ENCODE measurements at places on chromosomes 12 and 14.

GRCh38 chr14:62373944-62374343 lies 611.7 kb downstream of the SNAPC1 start:
- DNase-seq, result no peak

DNA sequence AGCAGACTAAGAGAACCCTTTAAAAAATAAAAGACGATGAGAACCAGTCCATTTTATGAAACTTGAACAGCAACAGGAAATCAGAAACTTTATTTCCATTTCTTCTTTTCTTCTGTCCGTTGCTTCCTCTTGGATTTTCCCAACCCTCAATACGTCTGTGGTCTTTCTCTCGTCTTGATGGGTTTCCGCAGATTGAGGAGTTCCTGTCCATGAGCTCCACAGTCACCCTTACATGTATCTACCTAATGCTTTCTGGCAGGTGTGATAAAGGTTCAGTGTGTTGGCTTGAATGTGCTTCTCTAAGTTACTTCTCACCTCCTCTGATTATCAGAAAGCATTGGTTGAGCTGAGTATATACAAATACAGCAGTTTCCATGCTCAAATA lies 110.0 kb downstream of the ETV6 start:
- no peak for DNase-seq

DNA sequence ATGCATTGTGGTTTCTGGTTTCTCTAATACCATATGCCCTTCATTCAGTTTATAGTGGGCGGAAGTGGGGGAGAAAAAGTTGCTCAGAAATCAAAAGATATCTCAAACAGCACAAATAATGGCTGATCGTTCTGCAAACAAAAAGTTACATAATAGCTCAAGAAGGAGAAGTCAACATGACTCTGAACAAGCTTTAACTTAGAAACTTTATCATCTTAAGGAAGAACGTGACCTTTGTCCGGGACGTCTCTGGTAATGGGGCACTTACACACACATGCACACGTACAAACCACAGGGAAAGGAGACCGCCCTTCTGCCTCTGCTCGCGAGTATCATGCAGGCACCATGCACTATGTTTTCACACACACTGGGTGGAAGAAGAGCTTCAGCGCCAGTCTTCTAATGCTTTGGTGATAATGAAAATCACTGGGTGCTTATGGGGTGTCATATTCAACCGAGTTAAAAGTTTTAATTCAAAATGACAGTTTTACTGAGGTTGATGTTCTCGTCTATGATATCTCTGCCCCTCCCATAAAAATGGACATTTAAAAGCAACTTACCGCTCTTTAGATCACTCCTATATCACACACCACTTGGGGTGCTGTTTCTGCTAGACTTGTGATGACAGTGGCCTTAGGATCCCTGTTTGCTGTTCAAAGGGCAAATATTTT lies 4.7 kb downstream of the FOS start:
- DNase-seq, result no peak

GRCh38 chr12:110015132-110015531 lies 15.9 kb downstream of the ANKRD13A start:
- no peak for DNase-seq

- DNase-seq, result peak; percentile 68
Measured at GRCh38 chr12:51270067-51270950, at the start of gene SMAGP. SMAGP (minus strand) TSS chr12:51270415; CDS start chr12:51269278, 1,137 bp downstream.

- peak; percentile 67 for DNase-seq
Measured at GRCh38 chr12:104790296-104791125, 167.6 kb downstream of the SLC41A2 start.

All from sciatic nerve (tissue), 2 donors.